H1 (cell line): ENCODE measurements at places on chromosomes 2 and 18. TPM values are rescaled to one million over a fixed set of nuclear protein-coding genes. Genes with fewer than 3 reads are reported as not detected.

AFF3 gene
- 1.7 and 3.0 TPM in 2 replicates for total RNA-seq

MSTN gene
- total RNA-seq = not detected in 2 replicates

FOXD4L1 gene
- not detected in 2 replicates for total RNA-seq

DNA sequence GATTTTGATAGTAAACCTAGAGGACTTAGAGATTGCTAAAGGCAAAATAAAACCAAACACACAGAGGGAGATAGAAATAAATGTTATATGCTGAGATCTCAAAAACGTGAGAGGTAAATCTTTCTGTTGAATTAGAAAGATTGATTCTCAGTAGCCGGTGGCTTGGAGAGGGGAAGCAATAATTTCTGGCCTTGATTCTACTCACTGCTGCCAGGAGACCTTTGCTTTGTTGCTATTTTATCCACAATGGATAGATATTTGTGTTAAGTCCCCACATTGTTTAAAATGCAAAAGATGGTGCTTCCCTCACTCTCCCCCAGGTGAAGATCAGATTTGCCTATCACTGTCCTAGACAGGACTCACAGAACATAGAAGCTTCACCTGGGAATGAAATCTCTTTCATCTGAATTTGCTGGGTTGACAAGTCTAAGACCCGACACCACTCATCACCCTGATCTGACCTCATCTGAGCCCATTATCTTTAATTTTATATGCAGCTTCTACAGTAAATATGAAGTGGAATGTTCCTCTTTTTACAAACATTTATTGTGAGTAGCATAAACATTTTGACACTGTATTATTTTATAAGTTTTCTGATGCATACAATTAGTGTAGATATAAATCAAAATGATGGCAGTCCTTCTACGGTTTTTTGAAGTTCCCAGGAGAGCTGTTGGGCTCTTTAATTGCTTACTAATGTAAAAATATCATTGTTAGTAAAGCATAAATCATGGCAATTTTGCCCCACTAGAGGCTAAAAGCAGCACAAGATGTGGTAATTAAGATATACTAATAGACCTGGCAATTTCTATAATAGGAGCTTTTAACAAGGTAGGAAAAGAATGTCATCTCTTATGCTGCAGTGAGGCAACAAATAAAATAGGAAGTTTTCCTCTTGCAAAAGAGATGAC is 149.7 kb downstream of the DCC start:
- no peak for DNase-seq

- no peak for DNase-seq
Measured at GRCh38 chr2:69718338-69718965, 23.5 kb upstream of the ANXA4 start.

DNA sequence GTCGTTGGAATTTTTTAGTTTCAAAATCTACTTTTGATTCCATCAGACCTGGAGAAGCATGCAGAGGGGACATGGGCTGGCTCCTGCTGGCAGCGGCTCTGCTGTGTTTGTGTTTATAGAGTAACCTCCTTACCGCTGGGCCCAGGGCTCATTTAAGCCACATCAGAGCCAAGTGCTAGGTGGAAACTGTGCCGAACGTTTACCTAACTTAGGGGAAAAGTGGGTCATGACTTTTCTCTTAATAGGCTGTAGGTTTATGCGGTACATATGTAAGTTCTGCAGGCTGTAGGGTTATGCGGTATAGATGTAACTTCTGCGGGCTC is 17.7 kb downstream of the CNDP2 start:
- no peak for DNase-seq

DNA sequence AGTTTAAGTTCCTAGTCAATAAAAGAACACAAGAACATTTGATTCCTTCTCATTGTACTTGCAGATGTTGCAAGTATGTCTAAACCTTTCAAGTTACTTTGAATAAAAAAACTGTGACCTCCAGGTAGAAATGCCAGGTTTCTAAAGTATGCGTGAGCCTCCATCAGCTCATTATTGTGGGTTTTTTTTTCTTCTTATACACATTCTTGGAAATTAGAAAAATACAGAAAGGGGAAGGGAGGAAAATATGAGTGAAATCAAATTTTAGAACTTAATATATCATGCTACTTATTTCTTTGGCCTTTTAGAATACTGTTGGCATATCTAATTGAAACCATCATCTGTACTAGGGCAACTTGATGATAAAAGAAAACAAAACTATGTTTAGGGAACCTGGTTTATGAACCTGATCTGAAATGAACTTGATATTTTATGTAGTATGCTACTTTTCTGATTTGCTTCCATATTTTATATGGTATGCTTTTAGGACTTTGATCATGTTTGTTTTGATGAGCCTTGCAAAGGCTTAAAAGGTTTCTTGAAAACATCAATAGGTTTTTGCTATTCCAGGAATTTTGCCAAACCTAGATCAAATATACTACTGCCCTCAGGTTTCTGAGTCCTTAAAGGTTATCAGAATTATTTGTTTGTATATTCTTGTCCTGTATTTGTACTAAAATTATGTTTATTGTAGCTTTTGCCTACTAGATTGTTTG is 130.7 kb upstream of the MAP3K20 start:
- no peak for DNase-seq

GRCh38 chr2:105718846-105719481 is 25.7 kb upstream of the NCK2 start:
- DNase-seq = no peak

- DNase-seq = no peak
Measured at GRCh38 chr2:103165836-103166235, 404.0 kb downstream of the TMEM182 start.

DNA sequence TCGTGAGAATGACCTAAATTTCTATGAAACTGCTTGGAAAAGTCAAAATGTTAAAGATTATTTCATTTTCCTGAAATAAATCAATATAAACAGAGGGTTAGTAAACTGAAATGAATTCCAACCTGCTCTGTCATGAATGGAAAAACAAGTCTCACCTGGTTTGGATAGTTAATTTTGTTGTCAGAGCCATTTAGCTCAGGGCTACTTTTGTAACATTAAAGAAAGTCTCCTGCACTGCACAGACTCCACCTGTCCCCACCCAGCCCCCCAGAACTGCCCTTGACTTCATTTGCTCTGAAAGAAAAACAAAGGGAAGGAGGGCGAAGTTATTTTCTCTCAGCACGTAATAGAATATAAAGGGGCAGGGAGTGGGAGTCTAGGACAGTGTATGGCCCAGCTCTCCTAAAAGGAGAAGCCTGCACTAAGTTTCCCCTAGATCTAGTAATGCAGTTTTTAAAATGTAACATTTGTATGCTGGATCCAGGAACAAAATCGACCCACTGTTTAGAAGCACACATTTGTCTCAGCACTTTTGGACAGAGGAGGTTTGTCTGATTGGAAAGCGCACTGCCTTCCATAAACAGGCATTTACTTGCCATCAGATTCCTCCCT is 54.2 kb upstream of the ACSL3 start:
- no peak for DNase-seq

GRCh38 chr2:160747501-160748170 is 254.0 kb upstream of the RBMS1 start:
- no peak for DNase-seq

- DNase-seq = no peak
Measured at GRCh38 chr2:141393214-141393545, 737.6 kb downstream of the LRP1B start.

DNA sequence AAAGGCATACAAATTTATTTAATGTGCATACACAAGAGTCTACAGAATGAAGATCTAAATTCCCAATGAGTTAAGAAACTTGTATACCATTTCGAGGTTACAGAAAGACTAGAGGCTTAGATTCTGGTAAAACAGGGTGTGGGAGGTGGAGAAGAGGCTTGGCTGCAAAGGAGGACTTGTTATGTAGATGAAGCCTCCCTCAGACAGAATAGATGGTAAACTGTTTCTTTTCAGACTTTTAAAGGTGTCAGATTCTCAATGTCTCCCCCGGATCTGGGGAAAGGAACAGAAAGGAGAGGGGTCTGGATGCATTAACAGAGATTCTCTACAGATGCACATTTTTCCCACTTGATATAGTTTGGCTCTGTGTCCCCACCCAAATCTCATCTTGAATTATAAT is 126.0 kb downstream of the ST6GAL2 start:
- peak; percentile 3 for DNase-seq
